ENCODE measurements at places on chromosomes 16 and 17. TPM values are rescaled to one million over a fixed set of nuclear protein-coding genes. Genes with fewer than 3 reads are reported as not detected.
A peak's percentile ranks its signal among the peaks of the same experiment; 100 is the strongest.

- no peak for DNase-seq
These were observed 95.6 kb downstream of the PGS1 start for GRCh38 chr17:78473951-78474613.

- no peak for DNase-seq
These were observed 37.8 kb downstream of the MSI2 start for GRCh38 chr17:57294101-57294500.

GRCh38 chr16:49665482-49666230 is 190.3 kb downstream of the ZNF423 start:
- no peak for DNase-seq

DNA sequence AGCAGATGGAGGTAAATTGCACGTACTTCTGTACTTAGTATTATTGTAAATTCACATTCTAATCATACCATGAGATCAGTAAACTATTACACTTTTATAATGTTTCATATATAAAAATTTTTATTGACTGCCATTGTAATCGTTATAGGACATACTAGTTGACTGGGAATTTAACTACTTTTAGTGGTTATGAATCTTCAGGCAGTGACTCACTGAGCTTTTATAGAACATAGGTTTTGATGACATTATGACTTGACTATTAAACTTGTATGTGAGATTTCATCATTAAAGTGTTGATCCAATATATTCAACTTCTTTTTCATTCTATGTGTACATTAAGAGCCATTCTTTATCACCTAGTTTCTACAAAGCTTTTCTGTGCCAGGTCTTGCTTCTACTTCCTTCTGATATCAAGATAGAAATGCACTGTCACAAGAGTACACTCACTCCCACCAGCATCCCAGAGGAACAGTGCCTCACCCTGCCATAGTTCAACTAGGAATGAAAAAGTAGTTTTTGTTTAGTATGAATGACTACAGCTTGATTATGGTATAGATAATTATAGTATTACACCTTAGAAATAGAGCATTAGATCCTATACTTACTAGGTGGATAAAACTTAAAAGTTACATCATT is 142.4 kb upstream of the RBL2 start:
- DNase-seq, result no peak

FOXO3B gene
- total RNA-seq, result 1.8 TPM

DNA sequence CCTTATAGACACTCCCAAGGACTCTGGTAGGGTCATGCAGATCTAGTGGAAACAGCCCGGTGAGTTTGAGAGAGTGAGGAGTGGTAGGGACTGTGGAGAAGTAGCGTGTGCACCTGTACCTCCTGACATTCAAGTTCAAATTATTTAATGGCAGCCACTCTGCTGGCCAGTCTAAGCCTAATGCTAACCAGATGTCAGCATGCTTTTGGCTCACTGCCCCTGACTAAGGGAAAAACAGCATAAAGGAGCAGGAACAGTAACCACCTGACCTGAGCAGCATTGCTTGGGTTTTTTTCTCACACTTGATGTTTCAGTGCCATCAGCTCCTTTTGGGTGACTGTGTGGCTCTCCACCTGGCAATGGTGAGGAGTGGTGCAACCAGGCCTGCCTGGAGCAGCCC is 23.8 kb upstream of the SLC12A3 start:
- no peak for DNase-seq

DNA sequence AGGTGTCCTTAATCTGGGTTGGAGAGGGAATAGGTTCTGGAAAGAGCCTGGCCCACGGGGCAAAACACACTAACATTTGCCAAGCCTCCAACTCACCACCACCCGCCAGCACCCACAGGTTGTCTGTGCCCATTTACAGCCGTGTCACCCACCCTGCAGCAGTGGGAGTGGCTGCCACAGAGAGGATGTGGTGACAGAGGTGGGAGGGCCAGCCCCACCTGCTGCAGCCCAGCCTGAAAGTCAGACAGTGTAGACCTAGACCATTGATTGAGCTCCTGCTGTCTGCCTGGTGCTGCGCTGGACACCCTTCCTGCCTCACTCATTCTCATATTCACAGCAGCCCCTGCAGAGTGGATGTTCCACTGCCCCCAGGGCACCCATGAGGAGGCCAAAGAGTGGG is 44.7 kb downstream of the IL21R start:
- peak; percentile 84 for DNase-seq

KRTAP1-5 gene
- total RNA-seq, result not detected

GRCh38 chr17:8151641-8152111 is 528 bp downstream of the PER1 start:
- DNase-seq, result peak; percentile 43

HBZ gene
- total RNA-seq, result not detected

DNA sequence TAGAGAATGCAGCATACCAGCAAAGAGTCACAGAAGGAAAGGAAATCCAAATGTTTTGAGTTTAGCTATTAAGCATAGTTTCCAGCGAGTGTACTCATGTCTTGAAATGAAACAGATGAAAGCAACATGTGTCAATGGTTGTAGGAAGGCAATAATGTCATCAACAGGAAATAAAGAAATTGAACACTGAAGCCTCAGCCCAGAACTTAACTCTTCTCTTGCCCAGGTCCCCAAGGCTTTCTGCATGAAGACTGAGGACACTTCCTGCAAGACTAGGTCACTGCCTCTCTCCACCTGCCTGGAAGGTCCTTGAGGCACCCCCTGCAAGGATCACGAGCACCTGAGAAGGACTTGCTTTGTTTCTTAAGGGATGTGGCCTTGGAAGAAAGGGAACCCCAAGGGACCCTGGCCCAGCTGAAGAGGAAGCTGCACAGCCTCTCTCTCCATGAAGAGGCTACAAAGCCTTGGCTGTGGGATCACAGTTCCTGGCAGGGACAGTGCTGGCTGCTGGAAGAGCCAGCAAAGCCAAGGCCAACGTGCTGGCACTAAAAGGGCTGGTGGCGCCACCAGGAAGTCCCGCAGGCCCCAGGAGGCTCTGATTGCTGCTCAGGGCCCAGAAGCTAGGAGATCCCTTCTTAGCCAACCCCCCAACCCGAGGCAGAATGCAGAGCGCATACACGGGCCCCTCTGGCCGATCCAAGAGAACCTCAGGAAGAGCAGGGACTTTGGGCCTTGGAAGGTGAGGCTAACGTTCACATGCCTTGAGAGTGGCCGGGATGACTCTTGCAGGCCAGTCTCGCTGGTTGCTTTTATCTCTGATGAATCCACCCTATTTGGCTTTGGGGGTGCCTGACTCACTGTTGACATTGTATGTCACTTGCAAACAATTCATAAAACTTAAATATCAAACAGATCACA is 23.4 kb upstream of the AXIN2 start:
- no peak for DNase-seq

KRTAP4-3 gene
- total RNA-seq, result not detected

GRCh38 chr17:80773243-80773991 is 218.2 kb upstream of the CHMP6 start:
- no peak for DNase-seq

CBFA2T3 gene
- not detected for total RNA-seq

KRTAP17-1 gene
- total RNA-seq, result not detected

- no peak for DNase-seq
These were observed 1.5 kb upstream of the SLC38A8 start for GRCh38 chr16:84044118-84044488.

IL34 gene
- not detected for total RNA-seq

CCL5 gene
- 491 TPM for total RNA-seq

PRDM7 gene
- total RNA-seq, result not detected

C17orf100 gene
- 1.9 TPM for total RNA-seq

- no peak for DNase-seq
These were observed 111.5 kb downstream of the ZFHX3 start for GRCh38 chr16:72936408-72936807.

MT1A gene
- total RNA-seq, result not detected

P2RX1 gene
- 0.45 TPM for total RNA-seq

CCL15 gene
- total RNA-seq, result not detected

MT1G gene
- total RNA-seq, result 2.2 TPM

FLII gene
- 336 TPM for total RNA-seq

- DNase-seq, result no peak
These were observed 42.8 kb upstream of the ACSF3 start for GRCh38 chr16:89050868-89051311.

DNA sequence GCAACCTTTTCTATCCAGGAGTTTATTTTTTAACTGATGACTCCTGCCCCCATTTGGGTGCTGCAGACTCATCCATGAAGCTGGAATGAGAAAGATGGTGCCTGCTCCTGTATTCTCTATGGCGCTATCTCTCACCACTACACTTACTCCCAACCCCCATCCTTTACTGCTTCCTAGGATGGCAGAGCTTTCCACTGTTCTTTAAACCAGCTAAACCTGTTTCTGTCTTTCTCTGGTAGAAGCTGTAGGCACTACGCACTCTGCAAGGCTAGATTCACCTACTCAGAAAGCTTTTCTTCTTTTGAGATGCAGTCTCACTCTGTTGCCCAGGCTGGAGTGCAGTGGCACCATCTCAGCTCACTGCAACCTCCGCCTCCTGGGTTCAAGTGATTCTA is 47.0 kb downstream of the ADAMTS18 start:
- DNase-seq, result no peak

GRCh38 chr17:82386881-82387704 is 15.5 kb downstream of the UTS2R start:
- DNase-seq, result no peak

GRCh38 chr16:2919511-2920255 is 8.0 kb downstream of the FLYWCH1 start:
- peak; percentile 63 for DNase-seq

FOXJ1 gene
- total RNA-seq, result 0.15 TPM

MFSD6L gene
- not detected for total RNA-seq

DNA sequence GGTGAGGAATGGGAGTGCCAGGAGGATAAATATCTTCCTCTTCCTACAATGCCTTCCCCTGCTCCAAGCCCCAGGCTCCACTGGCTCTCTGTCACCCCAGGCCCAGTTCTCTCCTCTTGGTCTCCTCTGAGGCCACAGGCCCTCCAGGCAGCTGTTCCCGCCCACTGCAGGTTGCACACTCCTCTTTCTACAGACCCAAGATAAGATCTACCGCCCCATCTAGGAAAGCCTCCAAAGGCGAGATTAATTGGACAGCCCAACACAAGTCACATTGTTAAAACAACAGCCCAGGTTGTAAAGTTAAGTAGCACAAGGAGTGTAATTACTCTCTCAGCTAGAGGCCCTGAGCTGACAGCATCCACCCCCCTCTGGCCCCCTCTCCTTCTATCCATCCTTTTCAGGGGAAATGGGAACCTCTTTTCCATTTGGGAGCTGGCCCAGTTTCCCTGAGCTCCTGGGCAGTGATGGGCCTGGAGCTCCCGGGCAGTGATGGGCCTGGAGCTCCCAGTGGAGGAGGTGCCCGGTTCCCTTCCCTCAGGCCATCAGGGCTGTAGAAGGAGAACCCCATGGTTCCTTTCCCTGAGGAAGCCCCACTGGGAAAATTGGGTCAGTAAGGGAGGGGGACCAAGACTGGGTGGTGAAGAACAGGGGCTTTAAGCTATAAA is 7.3 kb downstream of the DLX4 start:
- no peak for DNase-seq

All from activated CD4-positive, alpha-beta memory T cell treated with anti-CD3 and anti-CD28 coated beads, Interleukin-2, amount 10 ng/mL, durations not matched to agents 7 days and 5 days (primary cell).